ENCODE measurements at places on chromosomes 1 and 21.

DNA sequence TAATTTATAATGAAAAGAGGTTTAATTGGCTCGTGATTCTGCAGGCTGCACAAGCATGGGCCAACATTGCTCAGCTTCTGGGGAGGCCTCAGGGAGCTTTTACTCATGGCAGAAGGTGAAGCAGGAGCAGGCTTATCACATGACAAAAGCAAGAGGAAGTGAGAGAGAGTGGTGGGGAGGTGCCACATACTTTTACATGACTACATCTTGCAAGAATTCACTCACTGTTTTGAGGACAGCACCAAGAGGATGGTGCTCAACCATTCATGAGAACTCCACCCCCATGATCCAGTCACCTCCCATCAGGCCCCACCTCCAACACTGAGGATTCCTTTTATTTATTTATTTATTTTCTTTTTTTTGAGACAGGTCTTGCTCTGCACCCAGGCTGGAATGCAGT is 5.5 kb upstream of the PLEKHM2 start:
- DNase-seq: no peak

DNA sequence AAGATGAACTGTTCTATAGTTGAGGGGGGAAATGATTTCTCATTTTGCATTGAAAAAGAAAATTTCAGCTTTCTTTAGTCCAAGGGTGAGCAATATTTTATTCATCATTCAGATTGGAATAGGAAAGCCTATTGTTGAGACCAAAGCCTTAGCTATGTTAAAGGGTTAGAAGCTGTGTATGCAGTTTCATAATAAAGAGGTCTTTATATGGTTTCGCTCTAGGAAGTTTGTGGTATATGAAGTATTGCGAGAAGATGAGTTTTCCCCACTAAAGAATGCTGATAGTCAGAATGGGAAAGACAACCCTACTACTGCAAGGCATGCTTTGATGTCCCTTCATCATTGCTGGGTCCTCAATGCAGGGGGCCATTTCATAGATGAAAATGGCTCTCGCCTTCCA is 28.6 kb downstream of the UAP1 start:
- no peak for DNase-seq

- no peak for DNase-seq
These were observed 261.7 kb downstream of the MATN1 start for GRCh38 chr1:30461640-30462039.

- no peak for DNase-seq
These were observed 58.4 kb downstream of the ASH1L start for GRCh38 chr1:155504207-155504606.

GRCh38 chr1:6570987-6571386 is 8.8 kb upstream of the ZBTB48 start:
- DNase-seq: no peak

DNA sequence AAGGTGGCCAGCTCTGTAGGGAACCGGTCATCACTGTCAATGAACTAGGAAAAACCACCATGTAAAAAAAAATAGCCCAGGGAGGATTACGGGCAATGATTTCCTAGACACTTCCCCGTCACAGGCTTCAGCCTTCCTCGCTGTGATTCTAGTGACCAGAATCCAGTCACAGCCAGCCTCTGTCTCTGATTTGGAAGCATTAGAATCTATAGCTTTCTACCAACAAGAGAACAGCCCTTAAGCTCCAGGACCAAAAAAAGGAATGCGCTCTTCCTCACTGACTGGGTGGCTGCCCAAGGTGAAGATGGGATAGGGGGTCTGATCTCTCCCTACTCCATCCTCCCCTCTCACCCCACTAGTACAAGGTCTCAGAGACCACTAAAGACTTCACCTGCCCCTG is 67.2 kb downstream of the TEX35 start:
- DNase-seq: no peak

DNA sequence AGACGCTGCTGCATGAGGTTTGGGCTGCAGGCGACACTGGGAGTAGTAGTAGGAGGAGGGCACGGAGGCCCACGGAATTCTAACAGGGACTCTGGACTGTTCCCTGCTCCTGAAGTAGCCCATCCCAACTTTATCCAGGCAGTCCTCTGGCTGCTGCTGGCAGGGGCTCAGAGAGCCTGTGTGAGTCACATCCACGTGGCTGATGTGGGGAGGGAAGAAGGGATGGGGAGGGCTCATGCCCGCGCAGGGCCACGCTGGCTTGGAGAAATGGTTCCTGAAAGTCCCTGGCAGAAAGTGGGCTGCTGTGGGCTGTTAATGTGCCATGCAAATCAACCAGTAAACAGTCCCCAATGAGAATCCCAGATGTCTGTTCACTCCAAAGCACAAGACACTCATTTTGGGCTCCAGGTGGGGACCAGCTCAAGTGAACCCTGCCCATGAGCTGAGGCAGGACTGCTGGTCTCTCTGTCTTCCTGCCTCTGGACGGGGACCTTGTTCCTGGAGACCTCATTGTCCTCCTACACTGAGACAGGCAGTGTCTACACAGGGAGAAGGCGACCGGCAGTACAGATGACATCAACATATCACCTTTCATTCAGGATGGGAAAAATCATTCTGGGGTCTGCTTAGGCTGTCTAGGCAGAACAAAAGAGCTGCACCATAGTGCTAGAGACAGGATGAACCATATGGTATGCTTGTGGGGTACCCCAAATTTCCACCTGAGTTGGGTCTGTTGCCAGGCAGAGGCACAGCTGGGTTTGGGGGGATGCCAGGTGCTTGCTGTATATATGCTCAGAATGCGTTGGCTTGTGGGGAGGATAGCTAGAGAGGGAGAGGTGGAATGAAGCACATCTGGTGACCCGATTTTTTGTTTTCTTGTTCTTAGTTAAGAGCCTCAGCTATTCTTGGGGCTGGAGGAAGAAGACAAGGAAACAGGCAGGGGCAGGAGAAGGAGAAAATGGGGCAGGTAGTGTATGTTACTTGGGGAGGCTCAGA is 57.9 kb upstream of the FMOD start:
- DNase-seq: no peak

DNA sequence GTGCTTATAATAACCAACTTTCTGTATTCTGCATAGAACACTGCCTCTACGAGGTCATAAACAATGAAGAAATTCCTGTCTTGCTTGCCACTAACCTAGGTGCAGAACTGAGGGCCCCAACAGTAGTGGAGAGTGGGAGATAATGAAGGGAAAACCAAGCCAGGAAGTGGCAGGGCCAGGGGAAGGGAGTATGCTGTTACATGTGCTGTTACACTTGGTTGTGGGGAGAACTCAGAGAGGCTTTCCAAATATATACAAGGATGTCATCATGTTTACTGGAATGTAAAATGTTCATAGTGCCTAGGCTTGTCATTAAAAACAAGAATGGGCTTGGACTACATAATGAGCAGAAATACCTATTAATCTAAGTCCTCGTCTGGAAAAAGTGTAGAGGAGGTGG is 31.1 kb downstream of the NHLH2 start:
- DNase-seq: no peak

Data from NCI-H1417 (cell line).